CD14-positive monocyte (primary cell): ENCODE measurements at places on chromosomes 13 and 19. TPM values are rescaled to one million over a fixed set of nuclear protein-coding genes. Genes with fewer than 3 reads are reported as not detected.

Gene OSCAR
- polyA plus RNA-seq: 126 TPM

Gene DOCK6
- polyA plus RNA-seq: 0.03 TPM

Gene UPF1
- 43.7 and 47.5 TPM in 2 replicates for polyA plus RNA-seq

Gene SPIB
- 0.34 TPM for polyA plus RNA-seq

Gene SEMA6B
- polyA plus RNA-seq: 0.12 TPM

Gene SIGLEC12
- 1.3 and 2.3 TPM in 2 replicates for polyA plus RNA-seq

DNA sequence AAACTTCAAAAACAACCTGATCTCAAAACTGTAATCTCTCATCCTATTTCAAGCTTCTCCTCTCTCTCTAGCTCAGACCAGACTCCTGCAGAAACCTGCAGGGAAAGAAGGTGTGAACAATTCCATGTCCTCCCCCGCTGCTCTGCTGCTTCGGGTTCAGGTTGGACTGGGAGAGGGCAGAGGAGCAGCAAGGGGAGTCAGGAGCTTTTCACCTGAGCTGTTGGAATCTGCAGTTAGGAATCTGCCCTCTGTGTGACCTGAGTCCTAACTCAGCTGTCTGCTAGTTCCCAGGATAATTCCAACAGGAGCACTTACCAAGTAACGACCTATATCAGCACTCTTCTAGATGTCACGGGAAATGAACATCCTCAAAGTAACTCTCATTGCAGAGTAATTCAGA, 118.3 kb downstream of the DNAJC15 start:
- H3K27me3 ChIP-seq: no peaks in the 10 kb centered on the region
- H3K4me1 ChIP-seq: no peaks in the 10 kb centered on the region
- H3K36me3 ChIP-seq: no peaks in the 10 kb centered on the region
- no peak overlapping the region for H3K27ac ChIP-seq
- H3K4me3 ChIP-seq: no peak overlapping the region

GRCh38 chr19:38792250-38793111, 3.5 kb downstream of the LGALS7B start:
- H3K4me1 ChIP-seq: peaks cover 9% of the 10 kb centered on the region
- peak; percentile 40 for DNase-seq
- no peaks in the 10 kb centered on the region for H3K36me3 ChIP-seq
- no peak overlapping the region for H3K27ac ChIP-seq
- no peaks in the 10 kb centered on the region for H3K27me3 ChIP-seq

- H3K4me1 ChIP-seq: no peaks in the 10 kb centered on the region
- no peaks in the 10 kb centered on the region for H3K36me3 ChIP-seq
- H3K4me3 ChIP-seq: no peak overlapping the region
- DNase-seq: no peak
- no peak overlapping the region for H3K27ac ChIP-seq
These were observed 70.6 kb downstream of the HSPH1 start for GRCh38 chr13:31090961-31091624.

DNA sequence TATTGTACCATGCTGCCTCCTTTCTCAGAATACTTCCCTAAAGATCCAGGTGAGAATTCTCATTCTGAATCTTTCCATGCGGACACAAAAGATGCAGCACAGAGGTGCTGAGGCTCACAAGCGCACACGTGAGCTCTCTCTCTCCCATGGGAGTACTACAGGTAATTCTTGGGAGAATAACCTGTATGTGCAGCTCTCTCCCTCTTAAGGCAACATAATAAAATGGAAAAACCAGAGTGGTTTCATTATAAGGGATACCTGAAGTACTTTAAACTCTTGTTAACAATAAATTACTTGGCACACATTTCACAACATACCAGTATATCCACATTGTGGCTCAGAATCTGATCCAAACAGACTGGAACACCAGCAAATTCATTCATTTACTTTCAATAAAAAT, 40.4 kb downstream of the INTS6 start:
- H3K4me1 ChIP-seq: no peaks in the 10 kb centered on the region
- H3K27ac ChIP-seq: no peak overlapping the region
- DNase-seq: no peak
- H3K4me3 ChIP-seq: no peak overlapping the region

DNA sequence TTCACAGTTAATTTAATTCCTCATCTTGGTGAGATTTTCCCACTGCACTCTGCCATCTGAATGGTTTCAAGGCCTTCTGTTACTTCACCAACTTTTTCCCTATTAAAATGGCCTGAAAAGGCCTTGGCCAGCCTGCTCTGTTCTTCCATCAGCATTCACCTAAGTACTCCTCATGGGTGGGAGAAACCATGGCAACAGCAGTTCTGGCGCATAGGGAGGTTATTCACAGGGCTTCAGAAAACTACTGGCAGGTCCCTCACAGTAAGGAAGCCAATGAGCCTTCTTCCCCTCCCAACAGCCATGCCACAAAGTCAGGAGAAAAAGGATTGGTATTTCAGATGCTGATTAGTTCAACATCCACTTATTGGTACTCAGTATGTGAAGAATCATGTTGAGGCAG, 17.2 kb upstream of the GJB2 start:
- H3K27me3 ChIP-seq: no peaks in the 10 kb centered on the region
- H3K4me1 ChIP-seq: peaks cover 14% of the 10 kb centered on the region
- no peak overlapping the region for H3K4me3 ChIP-seq
- H3K27ac ChIP-seq: no peak overlapping the region

DNA sequence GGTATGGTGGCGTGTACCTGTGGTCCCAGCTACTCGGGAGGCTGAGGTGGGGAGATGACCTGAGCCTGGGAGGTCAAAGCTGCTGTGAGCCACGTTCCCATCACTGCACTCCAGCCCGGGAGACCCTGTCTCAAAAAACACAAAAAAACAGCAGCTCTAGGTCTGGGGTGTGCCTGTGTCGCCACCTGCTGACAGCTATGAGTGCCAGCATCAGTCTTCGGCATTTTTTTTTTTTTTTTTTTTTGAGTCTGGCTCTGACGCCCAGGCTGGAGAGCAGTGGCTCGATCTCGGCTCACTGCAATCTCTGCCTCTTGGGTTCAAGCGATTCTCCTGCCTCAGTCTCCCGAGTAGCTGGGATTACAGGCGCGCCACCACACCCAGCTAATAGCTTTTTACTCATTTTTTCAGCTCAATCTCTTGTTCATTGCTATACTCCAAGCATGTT, 10.1 kb downstream of the AP2S1 start:
- H3K27ac ChIP-seq: no peak overlapping the region
- no peak overlapping the region for H3K4me3 ChIP-seq
- H3K36me3 ChIP-seq: peaks cover 78% of the 10 kb centered on the region
- peak; percentile 70 for DNase-seq
- H3K27me3 ChIP-seq: no peaks in the 10 kb centered on the region

DNA sequence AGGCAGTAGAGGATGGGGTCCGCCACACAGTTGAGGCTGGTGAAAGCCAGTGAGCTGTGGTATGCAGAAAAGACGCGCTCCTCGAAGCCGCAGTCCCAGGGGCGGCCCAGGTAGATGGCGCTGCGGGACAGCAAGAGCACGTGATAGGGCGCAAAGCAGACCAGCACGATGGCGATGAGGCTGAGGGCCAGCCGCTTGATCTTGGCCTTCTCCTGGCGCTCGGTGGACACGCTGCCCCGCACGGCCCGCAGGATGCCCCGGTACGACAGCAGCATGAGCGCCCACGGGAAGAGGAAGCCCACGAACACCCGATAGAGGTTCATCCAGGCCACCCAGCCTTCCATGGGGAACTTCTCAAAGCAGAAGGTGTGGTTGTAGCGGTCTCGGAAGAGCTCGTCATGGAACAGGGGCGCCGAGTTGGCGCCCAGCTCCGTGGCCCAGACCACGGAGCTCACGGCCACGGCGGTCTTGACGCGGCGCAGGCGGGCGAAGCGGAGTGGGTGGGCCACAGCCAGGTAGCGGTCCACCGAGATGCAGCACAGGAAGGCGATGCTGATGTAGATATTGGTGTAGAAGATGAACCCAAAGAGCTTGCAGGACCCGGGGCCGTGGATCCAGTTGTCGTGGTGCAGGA, 6.5 kb upstream of the OPA3 start:
- H3K27me3 ChIP-seq: peaks cover 19% of the 10 kb centered on the region
- DNase-seq: peak; percentile 34
- peaks cover 7% of the 10 kb centered on the region for H3K4me1 ChIP-seq
- H3K4me3 ChIP-seq: no peak overlapping the region
- no peak overlapping the region for H3K27ac ChIP-seq

DNA sequence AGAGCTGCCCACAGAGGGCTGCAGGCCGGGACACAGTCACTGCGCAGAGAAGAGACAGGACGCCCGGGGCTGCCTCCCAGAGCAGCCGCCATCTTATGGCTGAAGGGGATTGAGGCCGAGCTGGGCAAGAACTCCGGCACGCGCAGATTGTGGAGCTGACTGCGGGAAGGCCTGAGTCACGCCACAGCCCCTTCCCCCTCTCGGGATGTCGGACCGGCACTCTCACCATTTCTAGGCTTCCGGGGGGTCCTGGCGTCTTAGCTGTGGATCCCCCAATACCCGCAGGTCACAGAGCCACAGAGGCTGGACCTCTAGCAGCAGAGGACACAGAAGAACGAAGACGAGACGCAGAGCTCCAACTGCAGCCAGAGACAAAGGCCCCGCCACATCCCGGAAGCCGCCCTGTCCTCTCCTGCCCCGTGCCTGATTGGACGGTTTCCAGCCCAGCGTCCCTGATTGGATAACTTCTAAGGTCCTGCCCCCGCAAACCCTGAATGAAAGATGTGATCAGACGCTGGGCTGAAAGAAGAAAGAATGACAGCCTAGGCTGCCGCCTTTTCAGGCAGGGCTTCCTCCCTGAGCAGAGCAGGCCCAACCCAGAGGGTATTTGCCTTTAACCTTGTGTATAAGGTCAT, at the start of gene ZNF43:
Gene ZNF43, minus strand, starts transcription at position 373 of the 635 bp plus-strand sequence. Its CDS starts 144 bp downstream, at position 229.
- peaks cover 19% of the 10 kb centered on the region for H3K36me3 ChIP-seq
- DNase-seq: peak; percentile 84
- no peaks in the 10 kb centered on the region for H3K27me3 ChIP-seq
- H3K27ac ChIP-seq: peak within 1 kb of the TSS; percentile 92
- peak within 1 kb of the TSS; percentile 92 for H3K4me3 ChIP-seq
- peaks cover 18% of the 10 kb centered on the region for H3K4me1 ChIP-seq

DNA sequence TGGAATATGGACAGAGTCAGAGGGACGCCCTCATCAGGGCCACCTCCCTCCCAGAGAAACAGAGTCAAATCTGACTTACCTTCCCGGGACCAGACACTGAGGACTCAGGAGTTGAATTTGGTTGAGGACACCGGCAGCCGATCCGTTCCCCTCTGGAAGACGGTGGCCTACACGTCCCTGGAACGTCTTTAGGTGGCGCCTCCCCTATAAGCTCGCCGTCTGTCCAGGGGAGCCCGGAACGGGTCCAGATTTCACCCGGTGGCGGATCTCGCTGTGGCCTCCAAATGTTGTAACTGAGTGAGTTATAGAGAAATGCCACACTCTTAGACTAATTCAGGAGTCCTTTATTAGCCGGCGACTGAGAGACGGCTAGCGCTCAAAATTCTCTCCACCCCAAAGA, 9.0 kb downstream of the TNFSF14 start:
- peaks cover 34% of the 10 kb centered on the region for H3K4me1 ChIP-seq
- H3K27ac ChIP-seq: no peak overlapping the region
- no peak overlapping the region for H3K4me3 ChIP-seq
- peaks cover 11% of the 10 kb centered on the region for H3K36me3 ChIP-seq

- H3K27ac ChIP-seq: no peak overlapping the region
- H3K4me3 ChIP-seq: peak overlapping the region; percentile 47
- H3K36me3 ChIP-seq: peaks cover 3% of the 10 kb centered on the region
- no peaks in the 10 kb centered on the region for H3K27me3 ChIP-seq
- DNase-seq: no peak
These were observed 20.8 kb downstream of the ZNF283 start for GRCh38 chr19:43847884-43848283.

GRCh38 chr19:18428173-18428786, 9.1 kb downstream of the SSBP4 start:
- H3K27me3 ChIP-seq: no peaks in the 10 kb centered on the region
- H3K4me3 ChIP-seq: peak overlapping the region; percentile 69
- H3K27ac ChIP-seq: no peak overlapping the region
- peaks cover 22% of the 10 kb centered on the region for H3K4me1 ChIP-seq
